ENCODE measurements at places on chromosomes 1 and 21. TPM values are rescaled to one million over a fixed set of nuclear protein-coding genes. Genes with fewer than 3 reads are reported as not detected.

WNT2B gene
- 0.33 TPM for total RNA-seq

CAPN8 gene
- not detected for total RNA-seq

C2CD4D gene
- 0.21 TPM for total RNA-seq

C1QTNF12 gene
- total RNA-seq, result 5.0 TPM

TENT5C gene
- total RNA-seq, result 4.9 TPM

OR2L2 gene
- total RNA-seq, result 0.30 TPM

RPE65 gene
- total RNA-seq, result not detected

B3GALT5 gene
- not detected for total RNA-seq

BCL10 gene
- total RNA-seq, result 36.2 TPM

NCAM2 gene
- not detected for total RNA-seq

OR13G1 gene
- not detected for total RNA-seq

DNA sequence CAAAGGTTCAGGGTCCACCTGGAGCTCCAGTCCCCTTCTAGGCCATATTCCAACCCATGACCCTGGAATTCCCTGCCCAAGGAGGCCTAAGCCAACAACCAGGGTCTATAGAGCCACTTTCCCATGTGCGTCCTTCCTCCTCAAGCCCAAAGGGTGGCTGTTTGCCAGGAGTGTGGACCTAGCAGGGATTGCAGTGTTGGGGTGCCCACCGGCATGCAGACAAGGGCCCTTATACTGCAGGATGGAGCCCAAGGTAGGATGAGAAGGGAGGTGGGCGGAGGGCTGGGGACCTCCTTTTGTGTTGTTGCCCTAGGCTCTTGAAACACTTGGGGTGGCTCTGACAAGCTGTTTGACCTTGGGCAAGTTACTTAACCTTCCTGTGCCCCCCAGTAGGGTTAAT is 19.7 kb upstream of the ADGRB2 start:
- H3K4me1 ChIP-seq, result peaks cover 28% of the 10 kb centered on the region
- H3K4me3 ChIP-seq, result no peak overlapping the region
- H3K36me3 ChIP-seq, result no peaks in the 10 kb centered on the region
- DNase-seq, result no peak

GRCh38 chr1:183226361-183226760 is 40.3 kb downstream of the LAMC2 start:
- no peaks in the 10 kb centered on the region for H3K27me3 ChIP-seq
- no peak overlapping the region for H3K27ac ChIP-seq
- peaks cover 2% of the 10 kb centered on the region for H3K4me1 ChIP-seq
- no peak for DNase-seq

- DNase-seq, result no peak
- no peaks in the 10 kb centered on the region for H3K27me3 ChIP-seq
- no peaks in the 10 kb centered on the region for H3K4me1 ChIP-seq
- peaks cover 3% of the 10 kb centered on the region for H3K36me3 ChIP-seq
Measured at GRCh38 chr1:76450229-76450628, 375.7 kb downstream of the ST6GALNAC3 start.

DNA sequence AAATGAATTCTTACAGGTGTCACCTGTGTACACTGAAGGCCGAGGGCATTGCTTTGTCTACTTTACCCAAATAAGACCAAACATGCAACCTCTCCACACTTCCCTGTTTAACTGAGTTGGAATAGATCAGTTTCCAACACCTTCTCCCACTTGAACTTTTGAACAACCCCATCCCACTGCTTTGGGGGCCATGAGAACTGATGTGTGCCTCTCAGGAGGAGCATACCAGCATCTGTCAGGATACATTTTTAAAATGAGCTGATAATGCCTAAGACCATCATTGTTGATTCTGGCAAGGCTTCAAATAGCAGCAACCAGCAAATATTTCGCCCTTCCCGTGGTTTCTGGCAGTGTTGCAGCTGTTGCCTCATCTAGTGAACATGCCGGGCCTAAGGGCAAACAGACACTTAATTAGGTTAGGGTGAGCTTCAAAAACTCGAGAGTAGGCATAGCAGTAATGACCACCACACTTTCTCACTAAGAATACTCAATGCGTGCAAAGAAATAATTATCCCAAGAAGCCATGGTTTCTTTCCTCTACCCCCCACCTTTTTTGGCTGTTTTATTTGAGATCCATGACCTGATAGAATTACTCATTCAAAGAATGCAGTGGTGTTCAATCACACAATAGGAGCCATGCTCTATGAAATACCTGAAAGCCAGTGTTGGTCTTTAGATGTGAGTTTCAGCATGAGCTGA is 63.7 kb downstream of the MAP10 start:
- no peak overlapping the region for H3K27ac ChIP-seq
- no peak overlapping the region for H3K4me3 ChIP-seq
- peaks cover 8% of the 10 kb centered on the region for H3K4me1 ChIP-seq
- peaks cover 4% of the 10 kb centered on the region for H3K27me3 ChIP-seq
- no peak for DNase-seq

GRCh38 chr1:5265438-5266075 is 611.1 kb downstream of the AJAP1 start:
- no peaks in the 10 kb centered on the region for H3K4me1 ChIP-seq
- no peaks in the 10 kb centered on the region for H3K27me3 ChIP-seq
- no peak overlapping the region for H3K4me3 ChIP-seq
- H3K27ac ChIP-seq, result no peak overlapping the region

DNA sequence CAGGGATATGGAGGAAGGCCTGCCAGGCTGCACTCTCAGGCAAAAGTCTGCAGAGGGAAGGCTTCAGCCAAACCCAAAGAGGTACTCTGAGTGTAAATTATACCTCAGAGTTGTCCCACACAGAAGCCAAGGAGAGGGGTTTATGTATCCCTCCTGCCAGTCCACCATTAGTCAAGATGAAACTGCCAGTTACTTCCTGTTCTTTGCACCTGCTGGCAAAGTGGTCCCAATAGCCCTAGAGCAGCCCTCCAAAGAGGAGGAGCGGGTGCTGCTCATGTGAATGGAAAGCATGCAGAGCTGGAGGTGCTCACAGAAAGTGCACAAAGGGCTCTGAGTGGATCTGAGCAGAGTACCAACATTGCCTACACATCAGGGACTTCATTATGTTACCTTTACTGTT is 37.1 kb upstream of the MCOLN3 start:
- no peak overlapping the region for H3K4me3 ChIP-seq
- no peak for DNase-seq
- H3K27me3 ChIP-seq, result peaks cover 7% of the 10 kb centered on the region
- H3K36me3 ChIP-seq, result no peaks in the 10 kb centered on the region
- H3K4me1 ChIP-seq, result no peaks in the 10 kb centered on the region
- H3K27ac ChIP-seq, result peak overlapping the region; percentile 36

- H3K4me1 ChIP-seq, result no peaks in the 10 kb centered on the region
- H3K4me3 ChIP-seq, result no peak overlapping the region
- H3K27ac ChIP-seq, result no peak overlapping the region
- H3K27me3 ChIP-seq, result no peaks in the 10 kb centered on the region
- H3K36me3 ChIP-seq, result no peaks in the 10 kb centered on the region
Measured at GRCh38 chr1:4407851-4408250, 246.6 kb upstream of the AJAP1 start.

GRCh38 chr1:27527223-27527889 is 37.4 kb upstream of the WASF2 start:
- peak overlapping the region; percentile 74 for H3K4me3 ChIP-seq
- H3K4me1 ChIP-seq, result peaks cover 54% of the 10 kb centered on the region
- H3K27ac ChIP-seq, result peak overlapping the region; percentile 98
- H3K27me3 ChIP-seq, result no peaks in the 10 kb centered on the region

GRCh38 chr1:76066394-76066793 is 8.2 kb upstream of the ST6GALNAC3 start:
- no peak overlapping the region for H3K27ac ChIP-seq
- no peak for DNase-seq
- H3K36me3 ChIP-seq, result no peaks in the 10 kb centered on the region

DNA sequence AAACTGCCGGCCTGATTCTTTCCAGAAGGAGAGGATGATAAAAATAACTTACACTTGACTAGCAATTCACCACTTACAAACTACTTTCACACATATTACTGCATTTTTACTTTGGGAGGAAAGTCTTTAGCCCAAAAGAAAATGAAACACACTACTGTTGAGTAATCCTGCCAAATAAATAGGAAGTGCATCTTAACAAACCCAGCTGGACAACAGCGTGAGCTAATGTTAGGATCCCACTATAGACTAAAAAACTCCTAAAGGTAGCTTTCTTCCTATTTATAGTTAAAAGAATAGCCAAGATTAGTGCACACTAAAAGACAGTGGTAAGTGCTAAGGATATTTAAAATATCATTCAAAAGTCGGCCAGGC is 83.8 kb downstream of the HSF2BP start:
- no peak overlapping the region for H3K27ac ChIP-seq
- no peak overlapping the region for H3K4me3 ChIP-seq
- no peak for DNase-seq
- H3K4me1 ChIP-seq, result no peaks in the 10 kb centered on the region
- H3K27me3 ChIP-seq, result peaks cover 8% of the 10 kb centered on the region
- H3K36me3 ChIP-seq, result no peaks in the 10 kb centered on the region

DNA sequence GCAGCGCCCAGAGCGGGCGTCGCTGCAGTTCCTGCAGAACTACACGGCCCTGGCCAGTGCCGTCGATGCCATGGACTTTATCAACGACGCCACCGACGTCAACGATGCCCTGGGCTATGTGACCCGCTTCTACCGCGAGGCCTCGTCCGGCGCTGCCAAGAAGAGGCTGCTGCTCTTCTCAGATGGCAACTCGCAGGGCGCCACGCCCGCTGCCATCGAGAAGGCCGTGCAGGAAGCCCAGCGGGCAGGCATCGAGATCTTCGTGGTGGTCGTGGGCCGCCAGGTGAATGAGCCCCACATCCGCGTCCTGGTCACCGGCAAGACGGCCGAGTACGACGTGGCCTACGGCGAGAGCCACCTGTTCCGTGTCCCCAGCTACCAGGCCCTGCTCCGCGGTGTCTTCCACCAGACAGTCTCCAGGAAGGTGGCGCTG is 22.0 kb downstream of the COL6A1 start:
- H3K27ac ChIP-seq, result no peak overlapping the region
- H3K36me3 ChIP-seq, result no peaks in the 10 kb centered on the region
- no peaks in the 10 kb centered on the region for H3K4me1 ChIP-seq
- DNase-seq, result no peak
- H3K4me3 ChIP-seq, result no peak overlapping the region

DNA sequence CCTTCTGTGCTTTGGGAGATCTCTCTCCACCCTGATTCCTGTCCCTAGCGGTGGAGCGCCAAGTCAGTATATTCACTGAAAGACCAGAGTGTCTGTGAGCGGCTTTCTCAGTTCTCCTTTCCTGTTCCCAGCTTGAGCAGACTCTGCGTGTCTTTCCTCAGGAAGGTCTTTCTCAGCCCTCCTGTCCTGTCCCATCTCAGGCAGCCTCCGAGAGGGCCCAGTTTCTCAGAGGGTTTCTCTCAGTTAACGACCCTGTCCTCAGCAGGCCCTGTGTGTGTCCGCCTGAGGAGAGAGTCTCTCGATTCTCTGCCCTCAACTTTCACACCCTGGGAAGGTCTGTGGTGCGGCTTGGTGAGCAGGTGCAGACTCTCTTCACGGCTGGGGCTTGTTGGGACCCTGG is 34.0 kb upstream of the CHIT1 start:
- no peak for DNase-seq
- no peak overlapping the region for H3K27ac ChIP-seq
- no peak overlapping the region for H3K4me3 ChIP-seq
- peaks cover 10% of the 10 kb centered on the region for H3K4me1 ChIP-seq
- H3K36me3 ChIP-seq, result no peaks in the 10 kb centered on the region

DNA sequence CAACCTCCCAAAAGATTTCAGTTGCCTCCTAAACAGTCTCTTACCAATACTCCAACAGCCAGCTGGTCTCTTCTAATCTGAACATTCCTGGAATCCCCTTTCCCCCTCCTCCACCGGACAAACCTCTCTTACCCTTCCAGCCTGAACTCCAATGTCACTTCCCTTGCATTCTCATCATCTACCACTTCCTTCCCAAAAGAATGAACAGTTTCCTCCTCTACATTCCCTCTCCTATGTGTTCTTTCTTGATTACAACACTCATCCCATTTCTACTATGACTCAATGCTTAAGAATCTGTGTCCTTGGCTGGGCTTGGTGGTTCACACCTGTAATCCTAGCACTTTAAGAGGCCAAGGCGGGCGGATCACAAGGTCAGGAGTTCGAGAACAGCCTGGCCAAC is 417.1 kb downstream of the SETD4 start:
- no peak overlapping the region for H3K4me3 ChIP-seq
- peaks cover 8% of the 10 kb centered on the region for H3K27me3 ChIP-seq
- H3K36me3 ChIP-seq, result no peaks in the 10 kb centered on the region
- no peaks in the 10 kb centered on the region for H3K4me1 ChIP-seq
- DNase-seq, result no peak

GRCh38 chr1:246566813-246567645 is 773 bp downstream of the CNST start:
- H3K27me3 ChIP-seq, result no peaks in the 10 kb centered on the region
- DNase-seq, result peak; percentile 46
- H3K27ac ChIP-seq, result peak overlapping the region; percentile 99
- H3K36me3 ChIP-seq, result no peaks in the 10 kb centered on the region
- H3K4me3 ChIP-seq, result peak overlapping the region; percentile 97
- H3K4me1 ChIP-seq, result peaks cover 15% of the 10 kb centered on the region

DNA sequence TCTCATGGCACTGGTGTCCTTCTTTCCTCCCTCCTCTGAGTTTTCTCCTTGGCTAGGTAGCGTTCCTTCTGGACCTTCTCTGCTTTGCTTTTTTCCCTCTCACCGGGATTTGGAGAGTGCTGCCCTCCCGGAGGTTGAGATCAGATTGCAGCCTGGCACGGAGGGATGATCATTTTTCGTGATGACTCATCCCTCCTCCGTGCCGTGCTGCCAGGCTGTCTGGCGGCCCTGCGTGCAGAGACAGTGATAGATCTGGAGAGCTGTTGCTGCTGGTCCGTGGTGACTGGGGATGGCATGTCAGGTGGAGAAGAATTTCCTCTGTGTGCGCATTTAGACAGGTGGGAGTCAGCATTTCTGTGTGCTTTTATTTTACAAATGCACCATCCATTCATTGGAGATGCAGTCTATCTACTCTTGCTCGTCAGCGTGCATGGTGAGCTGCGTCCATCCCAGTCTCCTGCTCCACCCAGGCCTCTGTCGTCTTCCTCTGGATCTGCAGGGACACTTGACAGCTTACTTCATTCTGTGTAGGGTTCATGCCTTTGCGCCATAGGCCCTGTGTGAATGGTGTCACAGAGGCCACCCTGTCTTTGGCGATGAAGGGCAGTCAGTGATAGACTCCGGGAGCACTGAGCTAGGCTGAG is 104.4 kb downstream of the PCBP3 start:
- peaks cover 2% of the 10 kb centered on the region for H3K36me3 ChIP-seq
- H3K27me3 ChIP-seq, result no peaks in the 10 kb centered on the region
- H3K27ac ChIP-seq, result no peak overlapping the region
- no peak overlapping the region for H3K4me3 ChIP-seq
- H3K4me1 ChIP-seq, result peaks cover 3% of the 10 kb centered on the region

DNA sequence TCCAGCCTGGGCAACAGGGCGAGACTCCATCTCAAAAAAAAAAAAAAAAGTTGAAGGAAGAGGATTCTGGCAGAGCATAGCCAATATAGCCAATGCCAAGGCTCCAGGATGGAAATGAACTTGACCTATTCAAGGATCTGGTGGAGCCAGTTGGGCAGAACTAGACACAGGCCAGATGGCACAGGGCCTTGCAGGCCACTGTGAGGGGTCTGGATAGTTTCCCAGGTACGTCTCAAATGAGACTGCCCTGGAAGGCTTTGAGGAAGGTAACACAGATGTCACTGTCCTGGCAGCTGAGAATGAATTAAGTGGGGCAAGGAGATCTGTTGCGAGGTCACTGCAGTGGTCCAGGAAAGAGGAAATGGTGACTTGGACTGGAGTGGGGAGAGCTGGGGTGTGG is 12.0 kb upstream of the ARHGEF19 start:
- H3K4me1 ChIP-seq, result peaks cover 11% of the 10 kb centered on the region
- H3K27me3 ChIP-seq, result peaks cover 46% of the 10 kb centered on the region
- peaks cover 16% of the 10 kb centered on the region for H3K36me3 ChIP-seq
- H3K27ac ChIP-seq, result peak overlapping the region; percentile 57
